Stimulated activated CD8-positive, alpha-beta memory T cell treated with anti-CD3 and anti-CD28 coated beads, Interleukin-7, amount 100 ng/mL, for 48 hours (primary cell): ENCODE measurements at places on chromosomes 1 and 21.

GRCh38 chr1:31690921-31691320 lies 12.9 kb downstream of the COL16A1 start:
- no peak for DNase-seq

- DNase-seq: no peak
Observed at GRCh38 chr1:68011657-68012375, 38.6 kb downstream of the DIRAS3 start.

DNA sequence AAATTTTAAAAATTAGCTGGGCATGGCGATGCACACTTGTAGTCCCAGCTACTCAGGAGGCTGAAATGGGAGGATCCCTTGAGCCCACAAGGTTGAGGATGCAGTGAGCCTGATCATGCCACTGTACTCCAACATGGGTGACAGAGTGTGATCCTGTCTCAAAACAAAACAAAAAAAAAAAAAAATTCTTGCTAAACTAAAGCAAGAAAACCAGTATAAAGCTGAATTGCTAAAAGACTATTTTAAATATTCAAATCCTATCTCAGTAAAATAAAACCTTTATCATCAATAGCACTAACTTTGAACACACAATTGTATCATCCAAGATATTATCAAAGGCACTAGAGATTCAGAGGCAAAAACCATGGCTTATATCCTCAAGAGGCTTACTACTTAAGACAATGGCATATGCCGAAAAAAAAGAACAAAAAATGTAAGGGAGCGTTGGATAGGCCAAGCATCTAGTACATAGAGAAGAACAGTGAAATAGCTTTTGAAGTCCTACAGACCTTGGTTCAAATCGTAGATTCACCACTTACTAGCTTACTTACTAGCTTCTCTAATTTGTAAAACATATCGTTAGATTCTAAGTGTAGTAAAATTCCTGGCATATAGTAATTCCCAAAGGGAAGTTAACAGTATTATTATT lies 3.6 kb downstream of the EPS15 start:
- no peak for DNase-seq

- DNase-seq: no peak
Observed at GRCh38 chr21:33117101-33117888, 47.4 kb downstream of the OLIG1 start.

DNA sequence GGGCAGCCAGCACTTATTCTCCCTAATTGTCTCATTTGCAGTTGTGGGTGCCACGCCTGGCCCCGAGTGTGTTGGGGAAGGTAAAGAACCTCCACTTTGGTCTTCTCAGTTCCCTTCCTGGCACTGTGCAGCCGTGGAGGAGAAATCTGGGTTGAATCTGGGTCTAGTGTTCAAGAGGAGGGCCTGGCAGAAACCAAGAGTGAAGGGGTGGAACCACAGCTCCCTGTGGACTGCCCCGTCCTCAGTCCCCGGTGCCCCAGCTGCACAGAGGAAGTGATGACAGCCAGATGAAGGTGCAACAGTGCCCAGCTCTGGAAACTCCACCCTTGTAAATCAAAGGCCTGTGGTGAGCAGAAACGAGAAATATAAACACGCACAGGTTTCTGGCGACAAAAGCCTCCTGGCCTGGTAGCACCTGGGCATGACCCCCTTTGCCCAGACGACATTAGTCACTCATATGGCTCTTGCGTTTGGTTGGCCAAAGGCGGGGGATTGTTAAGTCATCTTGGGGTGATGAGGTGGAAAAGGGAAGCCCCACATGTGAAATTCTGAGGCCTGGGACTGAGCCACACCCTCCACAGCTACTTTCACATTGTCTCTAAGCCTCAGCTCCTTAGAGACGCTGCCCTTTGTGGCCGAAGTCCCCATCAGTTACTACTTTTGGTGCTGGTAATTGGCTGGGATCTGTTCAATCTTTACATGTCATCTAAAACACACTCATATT lies 4.2 kb upstream of the ECE1 start:
- DNase-seq: peak; percentile 94

- DNase-seq: no peak
Observed at GRCh38 chr1:180274221-180274620, 44.2 kb downstream of the LHX4 start.

- no peak for DNase-seq
Observed at GRCh38 chr1:98884864-98885263, 119.8 kb downstream of the PLPPR5 start.

DNA sequence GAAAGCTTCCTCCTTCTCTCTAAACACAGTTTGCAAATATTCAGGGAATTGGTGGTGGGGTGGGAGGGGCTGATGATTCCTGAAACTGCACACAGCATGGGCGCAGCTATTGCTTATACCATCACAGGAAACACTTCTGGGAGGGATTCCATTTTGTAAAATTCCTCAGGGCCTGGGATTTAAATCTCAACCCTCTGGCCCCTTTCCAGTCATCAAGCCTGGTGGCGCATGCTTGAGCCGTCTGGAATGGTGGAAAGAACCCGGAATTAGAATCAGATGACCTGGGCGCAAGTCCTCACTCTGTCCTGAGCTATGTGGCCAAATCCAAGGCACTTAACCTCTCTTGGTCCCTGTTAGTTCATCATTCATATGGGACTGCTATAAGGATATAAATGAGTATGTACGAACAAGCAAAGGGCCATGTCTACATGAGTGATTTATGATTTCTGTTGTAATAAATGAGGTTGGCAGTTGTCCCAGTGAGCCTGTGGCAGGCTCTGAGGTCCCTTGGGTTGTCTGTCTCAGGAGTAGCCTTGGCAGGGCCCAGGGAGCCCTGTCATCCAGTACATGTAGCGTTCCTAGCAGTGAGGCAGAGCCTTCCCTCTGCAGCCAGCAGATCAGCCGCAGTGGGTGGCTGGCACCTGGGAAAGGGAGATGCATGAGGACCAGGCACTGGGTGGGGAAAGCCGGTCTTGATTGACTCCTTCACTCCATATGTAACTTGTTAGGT lies 72.0 kb downstream of the MAN1C1 start:
- no peak for DNase-seq

DNA sequence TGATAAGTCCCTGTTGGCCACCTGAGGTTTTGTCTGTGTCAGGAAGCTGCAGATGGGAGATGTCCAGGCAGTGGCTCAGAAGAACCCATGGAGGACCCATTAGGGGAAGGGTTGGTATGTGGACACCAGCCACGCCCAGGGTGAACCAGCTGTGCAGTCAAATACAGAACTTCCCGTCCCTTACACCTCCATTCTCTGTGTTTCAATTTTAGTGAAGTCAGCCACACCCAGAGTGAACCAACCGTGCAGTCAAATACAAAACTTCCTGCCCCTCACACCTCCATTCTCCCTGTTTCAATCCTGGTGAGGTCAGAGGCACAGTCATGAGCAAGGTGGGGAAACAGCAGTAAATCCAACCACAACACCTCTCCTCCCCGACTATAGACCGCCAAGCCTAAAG lies 27.4 kb downstream of the BACE2 start:
- DNase-seq: no peak

DNA sequence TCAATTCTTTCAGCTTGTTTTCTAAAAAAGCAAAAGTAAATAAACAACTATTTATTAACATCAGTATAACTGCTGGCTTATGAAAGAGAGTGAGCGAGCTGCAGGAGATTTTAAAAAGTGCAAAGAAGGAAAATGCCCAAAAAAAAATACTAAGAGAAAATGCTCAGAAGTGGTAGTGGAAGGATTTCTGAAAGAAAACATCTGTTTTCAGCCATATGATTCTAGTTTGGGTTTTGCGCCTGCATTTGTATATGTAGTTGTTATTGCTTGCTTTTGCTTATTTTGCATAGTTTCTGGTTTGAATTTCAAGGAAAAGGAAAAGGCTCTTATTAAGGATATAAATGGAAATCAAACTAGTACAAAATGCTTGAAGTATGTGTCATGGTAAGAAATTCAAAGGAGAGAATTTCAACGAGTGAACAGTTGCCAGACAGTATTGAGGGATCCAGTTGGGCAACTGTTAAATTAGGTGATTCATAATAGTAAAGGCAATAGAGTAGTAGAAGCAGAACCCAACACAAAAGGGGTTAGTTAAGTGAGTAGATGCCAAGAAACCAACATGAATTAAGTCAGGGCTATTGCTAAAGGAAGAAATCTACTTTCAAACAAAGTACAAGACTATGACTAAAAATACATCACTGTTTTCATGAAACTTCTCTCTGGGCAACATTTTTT lies 1.2 kb downstream of the GBP5 start:
- no peak for DNase-seq

DNA sequence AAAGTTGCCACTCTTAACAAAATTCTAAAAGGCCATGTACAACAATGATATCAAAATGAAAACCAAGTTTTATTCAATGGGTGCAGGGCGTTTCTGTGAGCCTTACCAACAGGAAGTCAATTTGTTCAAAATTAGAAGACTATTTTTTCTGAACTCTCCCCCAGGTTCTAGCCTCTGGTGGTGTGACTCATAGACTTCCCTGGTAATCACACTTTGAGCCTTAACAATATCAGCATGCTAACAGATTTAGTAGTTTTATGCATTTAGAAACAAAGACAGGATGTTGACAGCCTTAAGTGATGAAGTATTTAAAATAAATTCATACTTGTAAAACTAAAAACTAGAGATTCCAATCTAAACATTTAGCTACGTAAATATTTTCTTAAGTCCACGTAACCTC lies 88.4 kb downstream of the LRRC8C start:
- DNase-seq: peak; percentile 30

GRCh38 chr1:180415985-180416633 lies 86.3 kb downstream of the ACBD6 start:
- DNase-seq: no peak

DNA sequence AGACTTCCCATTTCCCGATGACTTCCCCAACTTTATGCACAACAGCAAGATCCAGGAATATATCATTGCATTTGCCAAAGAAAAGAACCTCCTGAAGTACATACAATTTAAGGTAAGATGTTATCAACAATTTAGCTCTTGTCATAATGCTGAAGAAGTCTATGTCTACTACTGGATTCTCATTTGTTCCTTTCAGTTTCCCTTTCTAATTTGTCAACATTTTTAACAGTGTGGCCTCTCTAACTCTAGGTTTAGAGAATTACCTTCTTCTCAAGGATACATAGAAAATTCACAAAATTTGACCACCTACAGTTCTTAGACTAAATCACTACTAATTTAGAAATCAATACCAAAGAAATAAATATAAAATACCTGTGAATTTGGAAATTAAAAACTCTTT lies 13.2 kb downstream of the FMO3 start:
- no peak for DNase-seq

- DNase-seq: no peak
Observed at GRCh38 chr1:63701187-63701586, 72.6 kb upstream of the ROR1 start.

- DNase-seq: no peak
Observed at GRCh38 chr1:172108161-172108893, 267.0 kb downstream of the DNM3 start.

GRCh38 chr1:234226819-234227165 lies 146.5 kb upstream of the COA6 start:
- DNase-seq: no peak

GRCh38 chr21:20086508-20086907 lies 911.7 kb upstream of the NCAM2 start:
- DNase-seq: no peak

GRCh38 chr1:205450448-205450847 lies 5.4 kb downstream of the BLACAT1 start:
- DNase-seq: no peak

- DNase-seq: no peak
Observed at GRCh38 chr1:224815647-224816046, 113.8 kb upstream of the DNAH14 start.

GRCh38 chr1:3597599-3597964 lies 13.7 kb downstream of the MEGF6 start:
- DNase-seq: no peak

DNA sequence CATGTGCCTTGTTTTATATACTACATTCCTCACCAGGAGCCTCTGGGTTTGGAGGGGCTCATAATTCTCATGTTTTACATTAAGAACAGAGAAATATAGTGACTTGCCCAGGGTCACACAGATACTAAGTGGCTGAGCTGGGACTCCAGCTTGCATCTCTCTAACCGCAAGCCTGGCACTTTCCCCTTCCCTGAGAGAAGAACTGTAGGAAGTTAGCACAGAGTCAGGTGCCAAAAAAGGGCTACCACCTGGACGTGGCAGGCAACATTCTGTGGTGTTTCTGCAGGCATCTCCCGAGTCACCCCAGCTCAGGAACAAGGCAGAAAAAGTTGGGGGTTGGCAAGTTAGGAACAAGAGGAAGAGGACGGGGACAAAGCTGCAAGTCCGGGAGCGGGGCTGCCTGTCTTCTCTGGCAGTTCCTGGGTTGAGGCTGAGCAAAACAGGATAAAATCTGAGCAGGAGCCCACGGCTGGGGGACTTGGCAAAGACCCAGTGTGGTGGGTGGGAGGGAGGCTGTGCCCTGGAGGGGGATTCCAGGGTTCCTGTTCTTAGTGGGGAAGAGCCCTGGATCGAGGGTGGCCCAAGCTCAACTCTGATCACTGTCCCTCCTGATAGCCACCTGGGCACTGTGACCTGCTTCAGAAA lies 9.8 kb downstream of the PLA2G5 start:
- DNase-seq: no peak

GRCh38 chr21:32909393-32909792 lies 116.3 kb upstream of the OLIG2 start:
- DNase-seq: no peak

DNA sequence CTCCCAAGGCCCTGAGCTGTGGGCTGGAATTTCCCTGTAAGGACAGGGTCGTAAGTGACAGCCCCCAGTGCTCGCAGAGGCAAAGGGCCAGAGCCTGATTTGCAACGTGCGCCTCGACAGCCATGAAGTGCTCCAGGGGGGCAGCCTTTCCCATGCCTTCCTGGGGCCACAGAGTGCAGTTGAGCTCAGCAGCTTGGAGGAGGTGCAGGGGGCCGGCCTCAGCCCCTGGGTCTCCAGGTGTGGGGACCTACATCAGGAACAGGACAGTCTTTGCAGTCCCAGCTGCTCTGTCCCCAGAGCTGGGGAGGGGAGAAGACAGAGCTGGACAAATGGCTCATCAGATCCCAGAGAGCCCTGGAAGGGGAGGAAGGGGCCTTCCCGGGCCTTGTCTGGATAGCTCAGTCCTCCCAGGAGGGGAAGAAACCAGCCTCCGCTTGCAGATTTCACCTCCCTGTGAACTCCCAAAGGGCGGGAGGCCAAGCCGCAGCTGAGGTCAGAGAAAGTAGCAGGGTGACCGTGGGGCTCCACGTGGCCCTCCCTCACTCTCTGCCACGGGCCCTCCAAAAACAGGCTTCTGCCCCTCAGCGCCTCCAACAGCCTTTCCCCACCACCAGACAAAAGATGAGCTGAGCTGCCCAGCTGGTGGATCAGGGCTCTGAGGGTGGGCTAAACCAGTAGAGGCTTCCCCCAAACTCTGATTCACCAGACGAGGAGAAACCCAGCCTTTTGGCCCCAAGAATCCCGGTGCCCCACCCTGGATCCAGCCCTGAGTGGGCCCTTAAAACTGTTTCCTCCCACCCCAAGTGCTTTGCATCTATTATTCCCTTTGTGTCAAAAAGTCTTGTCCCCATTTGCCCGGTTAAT lies 76.5 kb downstream of the DHRS3 start:
- no peak for DNase-seq

DNA sequence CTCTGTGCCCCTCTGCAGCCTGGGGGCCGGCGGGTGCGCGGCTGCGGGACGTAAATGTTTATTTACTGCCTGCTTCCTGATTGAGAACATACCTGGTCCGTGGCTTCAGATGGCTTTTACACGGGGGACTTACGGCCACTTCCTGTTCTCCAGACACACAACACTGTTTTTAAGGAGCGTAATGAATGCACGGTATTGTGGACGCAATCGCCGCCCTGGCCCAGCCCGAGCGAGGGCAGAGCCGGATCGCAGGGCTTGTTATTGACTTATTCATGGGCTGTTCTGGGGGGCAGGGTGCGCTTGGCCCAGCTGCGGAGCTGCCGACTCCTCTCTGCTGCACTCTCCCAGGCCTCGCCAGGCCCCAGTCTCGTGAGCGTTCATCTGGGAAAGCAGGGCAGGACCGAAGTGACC lies 52.8 kb upstream of the ACTRT2 start:
- DNase-seq: no peak
